Activated T-cell treated with anti-CD3 and anti-CD28 coated beads for 48 hours (primary cell): ENCODE measurements at places on chromosomes 4 and X.
A peak's percentile ranks its signal among the peaks of the same experiment; 100 is the strongest.

- no peak for DNase-seq
Observed at GRCh38 chr4:160523231-160523630, 1420.4 kb downstream of the RAPGEF2 start.

DNA sequence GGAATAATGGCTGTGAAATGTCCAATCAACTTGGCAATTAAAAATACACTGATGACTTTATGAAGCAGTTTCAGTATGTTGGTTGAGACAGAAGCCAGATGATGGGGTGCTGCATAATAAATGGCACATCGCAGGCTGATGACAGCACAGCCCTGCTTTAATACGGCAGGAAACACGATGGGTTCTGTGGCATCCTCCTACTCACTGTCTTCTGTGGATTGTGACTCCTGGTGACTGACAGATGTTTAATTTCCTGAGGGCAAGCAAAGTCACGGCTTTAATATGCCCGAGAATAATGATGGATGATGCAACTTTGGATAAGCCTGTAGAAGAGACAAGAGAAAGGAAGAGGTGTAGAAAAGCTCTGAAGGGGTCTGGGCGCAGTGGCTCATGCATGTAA is 295.4 kb downstream of the TRIML1 start:
- DNase-seq = no peak

DNA sequence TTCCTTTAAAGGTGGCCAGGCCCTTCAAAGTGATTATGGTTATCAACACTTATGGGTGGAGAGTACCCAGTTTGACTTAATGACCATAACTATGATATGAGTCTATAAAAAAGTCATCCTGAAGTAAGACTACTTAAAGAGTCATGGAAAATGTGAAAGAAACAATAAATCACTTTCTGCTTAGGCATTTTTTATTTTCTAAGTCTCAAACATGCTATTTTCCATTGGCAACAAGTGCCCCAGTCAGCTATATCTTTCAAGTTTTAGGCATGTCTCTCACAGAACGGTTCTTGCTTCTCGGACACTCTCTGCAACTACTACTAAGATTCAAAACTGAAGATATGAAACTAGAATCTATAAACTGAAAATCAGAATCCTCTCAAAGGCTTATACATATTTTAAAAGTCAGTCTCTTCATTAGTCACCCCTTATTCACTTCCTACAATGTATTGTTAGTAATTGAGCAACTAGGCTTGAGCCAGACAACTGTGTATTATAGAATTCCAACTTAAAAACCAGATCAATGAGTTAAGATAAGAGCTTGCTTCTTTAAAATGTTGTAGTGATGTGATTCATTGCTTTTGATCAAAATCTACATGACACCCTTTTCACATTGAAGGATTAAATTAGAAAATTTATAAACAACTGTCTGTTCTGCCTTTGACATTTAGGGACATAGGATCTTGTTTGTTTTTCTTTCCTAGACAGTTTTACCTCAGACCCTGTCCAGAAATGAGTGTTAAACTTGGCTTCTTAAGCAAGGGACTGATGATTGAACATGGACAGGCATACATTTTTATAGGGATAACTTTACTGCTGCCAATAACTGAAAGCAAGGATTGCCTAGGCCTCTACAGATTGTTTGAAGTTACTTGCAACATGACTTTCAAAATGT is 2.9 kb downstream of the ANTXR2 start:
- DNase-seq = no peak

DNA sequence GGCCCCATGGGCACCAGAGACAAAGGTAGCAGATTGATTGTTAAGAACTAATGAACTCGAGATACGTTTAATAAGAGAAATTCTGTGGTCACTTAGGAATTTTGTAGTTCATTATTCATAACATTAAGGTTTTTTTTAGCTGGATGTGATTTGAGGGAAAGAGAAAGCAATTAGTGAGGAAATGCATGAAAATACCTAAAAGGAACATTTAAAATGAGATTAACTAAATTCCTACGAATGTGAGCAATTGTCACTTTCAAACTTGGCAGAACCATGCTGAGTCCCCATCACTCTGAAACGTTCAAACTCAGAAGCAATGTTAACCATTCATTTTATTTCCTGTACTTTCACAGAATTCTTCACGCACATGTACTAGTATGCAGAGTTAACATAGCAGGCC is 5.9 kb downstream of the PRMT9 start:
- no peak for DNase-seq

GRCh38 chr4:187929024-187929423 is 66.5 kb upstream of the ZFP42 start:
- no peak for DNase-seq

- DNase-seq = no peak
Observed at GRCh38 chr4:108398316-108398715, 222.1 kb upstream of the RPL34 start.

- no peak for DNase-seq
Observed at GRCh38 chr4:40395908-40396793, 61.0 kb downstream of the CHRNA9 start.

DNA sequence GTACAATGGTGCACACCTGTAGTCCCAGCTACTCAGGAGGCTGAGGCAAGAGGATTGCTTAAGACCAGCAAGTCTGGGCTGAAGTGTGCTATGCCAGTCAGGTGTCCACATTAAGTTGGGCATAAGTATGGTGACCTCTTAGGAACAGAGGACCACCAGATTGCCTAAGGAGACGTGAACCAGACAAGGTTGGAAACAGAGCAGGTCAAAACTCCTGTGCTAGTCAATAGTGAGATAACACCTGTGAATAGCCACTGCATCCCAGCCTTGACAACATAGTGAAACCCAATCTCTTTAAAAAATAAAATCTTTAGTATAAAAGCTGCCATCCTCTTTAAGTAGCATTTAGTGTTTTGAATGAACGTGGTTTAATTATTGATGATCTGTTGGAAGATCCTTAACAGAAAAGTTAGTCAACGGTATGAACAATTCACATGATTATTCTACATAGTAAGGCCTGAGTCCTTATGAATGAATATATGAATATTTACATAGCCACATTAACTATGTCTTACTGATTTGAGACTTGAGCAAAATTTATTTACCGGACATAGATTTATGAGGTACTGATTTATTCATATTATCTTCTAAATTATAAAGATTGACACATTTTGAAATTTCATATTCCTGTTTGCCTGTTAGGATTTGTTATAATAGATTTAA is 63.2 kb downstream of the UBE2K start:
- no peak for DNase-seq

DNA sequence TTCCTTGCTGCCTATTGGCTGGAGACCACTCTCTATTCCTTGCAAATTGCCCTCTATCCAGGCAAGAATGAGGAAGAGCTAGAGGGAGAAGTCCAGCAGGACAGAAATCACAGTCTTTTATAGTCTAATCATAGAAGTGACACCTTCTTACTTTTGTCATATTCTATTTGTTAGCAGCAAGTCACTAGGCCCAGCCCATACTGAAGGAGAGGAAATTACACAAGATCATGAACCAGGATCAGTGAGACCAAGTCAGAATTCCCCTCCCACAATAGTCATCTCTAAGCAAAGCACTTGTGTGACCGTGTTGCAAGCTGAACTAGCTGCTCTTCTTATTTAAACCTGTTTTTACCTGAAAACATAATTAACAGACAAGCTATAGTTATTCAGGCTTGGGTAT is 317.7 kb downstream of the INPP4B start:
- no peak for DNase-seq

- DNase-seq = no peak
Observed at GRCh38 chr4:112172180-112172579, 26.9 kb downstream of the FAM241A start.

DNA sequence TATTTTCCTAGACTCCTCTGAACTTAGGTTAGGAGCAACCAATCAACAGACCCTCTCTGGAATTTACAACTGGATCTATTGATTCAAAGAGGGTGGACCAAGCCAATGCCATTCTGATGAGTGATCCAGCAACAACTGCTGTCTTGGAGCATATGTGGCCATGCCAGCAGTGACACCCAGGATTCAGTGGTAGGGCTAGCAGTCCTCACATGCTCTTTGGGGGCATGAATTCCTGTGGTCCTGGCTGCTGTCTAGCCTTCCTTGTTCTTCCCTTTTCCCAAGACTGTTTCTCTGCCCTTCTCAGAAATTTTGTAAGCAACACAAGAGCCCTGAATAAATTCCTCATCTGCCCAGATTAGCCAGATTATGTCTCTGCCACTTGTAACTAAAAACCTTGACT is 61.5 kb upstream of the GATB start:
- DNase-seq = no peak

- no peak for DNase-seq
Observed at GRCh38 chr4:15493411-15493810, 23.7 kb downstream of the CC2D2A start.

DNA sequence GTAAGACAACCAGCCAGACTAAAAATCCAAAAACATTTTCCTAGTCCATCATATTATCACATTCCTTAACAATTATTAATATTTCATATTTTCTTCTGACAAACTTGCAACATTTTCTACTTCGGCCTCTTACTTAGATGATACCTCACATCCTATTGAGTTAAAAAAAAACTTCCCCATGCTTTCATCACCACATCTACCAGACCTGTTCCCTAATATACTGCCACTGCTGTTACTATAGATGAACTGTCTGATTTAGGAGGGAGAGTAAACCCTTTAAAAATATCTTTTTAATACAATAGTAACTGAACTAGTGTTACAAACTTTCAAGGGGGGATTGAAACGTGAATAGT is 1.5 kb downstream of the FAM200B start:
- no peak for DNase-seq

DNA sequence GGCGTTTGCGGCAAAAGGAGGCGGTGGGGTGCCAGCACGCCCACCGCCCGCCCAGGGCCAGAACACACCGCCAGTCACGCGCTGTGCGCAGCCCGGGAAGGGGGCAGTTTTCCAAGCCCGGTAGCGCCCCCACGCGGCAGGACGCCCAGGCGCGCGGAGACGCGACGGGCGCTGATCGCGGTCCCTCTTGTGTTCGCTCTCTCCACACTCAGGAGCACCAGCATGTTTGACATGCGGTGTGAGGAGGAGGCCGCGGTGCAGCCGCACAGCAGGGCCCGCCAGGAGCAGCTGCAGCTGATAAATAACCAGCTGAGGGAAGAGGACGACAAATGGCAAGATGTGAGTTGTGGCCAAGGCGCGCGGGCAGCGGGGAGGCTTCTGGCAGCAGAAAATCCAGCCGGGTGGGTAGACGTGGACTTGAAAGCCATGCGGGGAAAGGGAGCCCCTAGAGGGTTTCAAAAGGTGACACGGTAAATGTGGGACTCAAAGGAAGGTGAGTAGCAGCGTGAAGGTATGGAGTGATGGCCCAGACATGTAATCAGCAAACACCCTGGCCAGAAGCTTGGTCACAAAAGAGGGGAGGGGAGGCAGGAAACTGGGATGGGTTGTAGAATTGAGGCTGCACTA is 104.1 kb downstream of the PHOX2B start:
- peak; percentile 19 for DNase-seq
